ENCODE measurements at places on chromosomes 2 and 18.
A peak's percentile ranks its signal among the peaks of the same experiment; 100 is the strongest.

GRCh38 chr2:41993435-41993925 is 54.3 kb upstream of the PKDCC start:
- DNase-seq = no peak

DNA sequence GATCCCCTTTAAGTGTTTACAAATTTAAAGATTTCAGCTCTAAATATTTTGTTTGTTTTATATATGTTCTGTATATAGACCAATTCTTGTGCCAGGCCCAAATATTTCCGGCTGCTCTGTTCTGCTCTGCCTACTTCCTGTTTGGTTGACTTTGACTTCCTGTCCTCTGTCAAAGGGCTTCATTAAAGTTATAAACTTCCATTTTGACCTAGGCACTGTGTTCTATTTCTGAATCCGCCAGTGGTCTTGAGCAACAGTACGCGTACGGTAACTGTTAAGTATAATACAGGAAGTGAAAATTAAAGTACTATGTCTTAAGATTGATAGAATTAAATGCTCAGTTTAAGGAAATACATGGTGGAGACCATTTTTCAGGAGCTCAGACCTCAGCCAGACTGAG is 13.5 kb upstream of the REL start:
- peak; percentile 51 for DNase-seq

DNA sequence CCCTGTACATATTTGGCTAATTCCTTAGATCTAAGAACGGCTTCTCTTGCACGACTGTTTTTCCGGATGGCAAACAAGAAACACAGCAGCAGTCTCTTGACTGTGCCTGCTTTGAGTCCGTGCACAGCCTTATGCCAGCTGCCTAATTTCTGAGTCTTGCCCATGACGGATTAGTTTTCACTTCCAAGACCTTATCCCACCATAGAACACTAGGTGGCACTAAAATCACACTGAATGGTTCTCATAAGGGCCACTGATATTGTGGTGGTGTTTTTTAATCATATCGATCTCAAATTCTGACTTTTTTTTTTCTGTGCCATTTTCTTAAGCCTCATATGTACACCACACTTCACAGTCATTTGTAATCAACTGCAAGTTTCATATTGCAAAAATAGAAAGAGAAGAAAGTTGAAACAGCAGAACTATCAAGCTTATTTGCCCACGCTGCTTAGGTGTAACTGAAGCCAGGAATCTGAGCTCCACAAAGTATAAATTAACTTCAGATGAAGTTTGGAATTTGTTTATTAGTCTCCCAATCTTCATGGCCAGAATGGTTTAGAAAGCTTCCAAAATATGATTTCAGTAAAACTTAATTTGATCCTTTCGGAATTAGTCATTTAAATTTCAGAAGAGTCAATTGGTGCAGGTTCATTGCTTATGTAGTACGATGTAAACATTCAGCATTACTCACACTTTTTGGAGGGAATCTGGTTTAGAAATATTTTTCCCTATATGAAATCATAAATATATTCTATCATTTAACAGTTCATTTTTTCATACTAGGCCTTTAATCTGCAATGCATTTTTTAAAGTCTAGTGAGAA is 45.5 kb upstream of the SCN7A start:
- peak; percentile 55 for DNase-seq

GRCh38 chr2:196337208-196337953 is 166.0 kb upstream of the STK17B start:
- peak; percentile 17 for DNase-seq

DNA sequence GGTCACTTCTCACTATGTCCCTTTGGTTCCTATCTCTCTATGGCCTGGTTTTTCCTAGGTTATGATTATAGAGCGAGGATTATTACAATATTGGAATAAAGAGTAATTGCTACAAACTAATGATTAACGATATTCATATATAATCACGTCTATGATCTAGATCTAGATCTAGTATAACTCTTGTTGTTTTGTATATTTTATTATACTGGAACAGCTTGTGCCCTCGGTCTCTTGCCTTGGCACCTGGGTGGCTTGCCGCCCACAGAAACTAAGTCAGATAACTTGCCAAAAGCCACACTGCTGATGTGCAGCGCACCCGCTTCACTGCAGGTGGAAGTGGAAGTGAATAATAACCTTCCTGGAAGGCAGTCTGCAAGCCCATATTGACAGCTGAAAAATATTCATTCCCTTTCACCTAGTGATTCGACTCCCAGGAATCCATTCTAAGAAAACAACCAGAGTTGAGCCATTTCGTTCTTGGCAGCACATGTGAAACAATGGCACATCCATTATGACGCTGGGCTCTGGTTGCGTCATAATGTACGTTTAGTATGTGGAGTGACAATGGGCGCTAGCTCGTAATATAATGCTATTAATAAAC is 725 bp upstream of the ANKRD53 start:
- DNase-seq = no peak

DNA sequence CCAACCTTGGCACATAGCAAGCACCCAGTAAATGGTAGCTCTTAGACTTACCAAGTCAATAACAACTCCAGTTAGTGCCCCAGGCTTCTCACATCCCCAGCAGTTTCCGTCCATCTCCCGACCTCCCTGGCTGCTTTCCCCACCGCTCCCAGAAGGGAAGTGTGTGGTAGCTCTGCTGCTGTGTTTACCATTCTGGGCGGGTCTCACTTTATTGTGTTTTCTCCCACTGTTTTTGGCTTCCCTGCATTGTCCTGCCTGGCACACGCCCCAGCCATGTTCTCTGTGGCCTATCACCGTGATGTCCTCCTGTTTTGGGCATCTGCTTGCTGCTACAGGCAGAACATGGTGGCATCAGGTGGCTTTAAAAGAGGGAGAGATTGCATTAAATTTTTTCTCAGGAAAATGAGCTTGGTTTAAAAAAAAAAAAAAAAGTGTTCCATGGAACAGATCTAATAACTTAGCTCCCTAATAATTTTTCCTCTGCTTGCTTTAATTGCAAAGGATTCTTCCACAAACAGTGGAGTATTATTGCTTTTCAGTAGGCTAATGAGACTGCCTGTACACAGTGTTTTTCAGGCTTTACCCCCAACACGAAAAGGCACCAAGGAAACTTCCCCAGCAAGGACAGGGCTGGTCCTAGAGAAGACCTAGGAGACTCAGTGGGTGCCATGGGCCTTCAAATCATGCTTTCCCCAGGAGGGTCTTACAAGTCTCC is 8.0 kb upstream of the COX7A2L start:
- DNase-seq = no peak

DNA sequence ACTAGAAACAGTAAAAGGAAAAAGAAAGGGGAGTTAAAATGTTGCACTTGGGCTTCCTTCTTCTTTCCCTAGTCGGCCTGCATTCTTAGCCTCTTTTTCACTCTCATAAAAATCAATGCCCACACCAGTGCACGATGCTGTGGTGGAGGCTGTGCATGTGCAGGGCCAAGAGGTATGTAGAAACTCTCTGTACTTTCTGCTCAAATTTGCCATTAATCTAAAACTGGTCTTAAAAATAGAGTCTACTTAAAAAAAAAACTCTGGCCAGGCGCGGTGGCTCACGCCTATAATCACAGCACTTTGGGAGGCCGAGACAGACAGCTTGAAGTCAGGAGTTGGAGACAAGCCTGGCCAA is 11.1 kb downstream of the TRAPPC8 start:
- no peak for DNase-seq

DNA sequence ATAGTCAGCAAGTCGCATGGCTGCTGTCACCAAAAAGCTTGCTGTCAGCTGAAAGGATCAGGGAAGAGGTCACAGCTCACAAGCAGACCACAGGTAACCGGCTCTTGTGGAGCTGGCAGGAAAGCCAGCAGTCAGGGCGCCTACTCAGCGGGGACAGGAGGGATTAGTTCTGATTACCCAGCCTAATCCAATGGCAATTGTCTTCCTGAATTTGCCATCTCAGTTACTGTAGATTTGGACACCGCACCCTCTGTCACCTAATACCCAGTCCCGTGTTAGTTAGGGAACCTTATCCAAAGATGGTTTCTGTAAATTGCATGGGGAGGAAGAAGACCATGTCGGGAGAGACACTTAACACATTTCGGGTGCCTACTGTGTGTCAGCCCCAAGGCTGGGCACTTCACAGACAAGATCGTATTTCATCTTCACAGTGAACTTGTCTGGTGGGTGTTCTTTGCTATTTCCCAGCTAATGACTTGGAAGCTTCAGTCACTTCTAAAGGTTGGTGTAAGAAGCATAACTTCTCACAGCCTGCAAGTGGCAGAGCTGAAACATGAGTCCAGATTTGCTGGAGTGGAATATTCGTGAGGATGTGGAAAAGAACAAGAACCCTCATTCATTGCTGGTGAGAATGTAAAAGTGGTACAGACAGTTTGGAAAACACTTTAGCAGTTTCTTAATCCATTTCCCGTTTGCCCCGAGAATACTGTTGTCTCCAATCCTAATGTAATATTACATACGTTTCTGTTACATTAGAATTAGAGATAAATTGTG is 9.9 kb downstream of the ALPK2 start:
- no peak for DNase-seq

- DNase-seq = no peak
These were observed 787.2 kb downstream of the METTL4 start for GRCh38 chr18:1784113-1784512.

- DNase-seq = no peak
These were observed 86.4 kb downstream of the GCA start for GRCh38 chr2:162430323-162430722.

- DNase-seq = no peak
These were observed 29.7 kb downstream of the CCDC141 start for GRCh38 chr2:179020156-179020750.

- DNase-seq = no peak
These were observed 395.0 kb upstream of the CDH2 start for GRCh38 chr18:28571929-28572328.

GRCh38 chr2:121555008-121555407 is 24.3 kb downstream of the RNU4ATAC start:
- DNase-seq = no peak

DNA sequence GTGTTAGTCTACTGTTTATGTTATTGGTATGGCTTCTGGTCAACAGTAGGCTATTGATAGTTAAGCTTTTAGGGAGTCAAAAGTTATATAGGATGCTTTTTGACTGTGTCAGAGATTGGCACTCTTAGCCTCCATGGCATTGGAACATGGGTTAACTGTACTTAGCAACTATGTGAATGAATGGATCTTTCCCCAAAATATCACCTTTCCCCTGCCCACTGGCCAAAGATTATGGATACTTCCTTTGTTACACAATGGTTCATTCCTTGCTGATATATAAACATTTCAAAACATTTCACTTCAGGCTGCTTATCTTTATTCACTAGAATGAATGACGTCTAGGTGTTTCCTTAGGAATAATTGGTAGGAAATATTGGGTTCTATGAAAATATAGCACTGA is 62.1 kb upstream of the DOCK10 start:
- DNase-seq = no peak

DNA sequence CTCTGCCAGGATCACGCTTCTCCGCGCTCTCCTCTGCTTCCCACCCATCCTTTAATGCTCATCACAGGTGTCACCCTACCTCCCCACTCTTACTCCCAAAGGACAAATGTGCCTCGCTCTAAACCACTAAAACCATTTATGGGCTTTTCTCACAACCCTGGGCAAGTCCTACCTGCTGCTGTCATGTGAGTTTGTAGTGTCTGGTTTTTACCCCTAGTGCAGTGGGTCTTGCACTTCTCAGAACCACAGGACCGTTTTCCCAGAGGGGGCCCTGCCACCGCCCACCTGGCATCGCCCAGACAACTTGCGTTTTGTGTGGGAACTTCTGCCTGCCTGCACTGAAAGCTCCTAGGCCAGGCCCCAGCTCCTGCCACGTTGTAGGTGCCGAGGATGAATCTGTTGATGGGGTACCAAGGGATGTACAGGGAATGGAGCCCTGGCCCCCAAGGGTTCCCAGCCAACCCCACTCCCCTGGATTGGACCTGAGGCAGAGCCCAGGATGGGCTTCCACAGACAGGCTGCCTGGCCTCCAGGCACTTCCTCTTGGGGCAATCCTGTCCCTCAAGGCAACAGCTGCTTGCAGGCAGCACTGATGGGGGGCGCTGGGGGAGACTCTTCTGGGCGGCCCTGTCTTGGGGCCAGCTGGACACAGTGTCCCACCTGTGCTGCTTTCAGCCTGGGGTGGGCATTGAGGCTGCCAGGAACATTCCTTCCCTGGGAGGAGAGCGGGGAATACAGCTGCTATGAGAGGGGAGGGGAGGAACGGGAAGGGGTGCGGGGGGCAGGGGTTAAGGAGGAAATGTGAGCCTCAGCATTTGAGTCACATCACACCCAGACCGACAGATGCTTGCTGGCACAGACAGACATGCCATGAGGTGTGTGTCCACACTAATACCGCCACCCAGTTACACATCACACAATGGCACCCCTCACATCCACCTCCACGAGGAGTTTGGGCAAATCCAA is 176.3 kb downstream of the ZFP36L2 start:
- DNase-seq = no peak
